ENCODE measurements at places on chromosomes 13 and 19.

- DNase-seq, result no peak
These were observed 23.2 kb downstream of the PDS5B start for GRCh38 chr13:32609428-32609827.

DNA sequence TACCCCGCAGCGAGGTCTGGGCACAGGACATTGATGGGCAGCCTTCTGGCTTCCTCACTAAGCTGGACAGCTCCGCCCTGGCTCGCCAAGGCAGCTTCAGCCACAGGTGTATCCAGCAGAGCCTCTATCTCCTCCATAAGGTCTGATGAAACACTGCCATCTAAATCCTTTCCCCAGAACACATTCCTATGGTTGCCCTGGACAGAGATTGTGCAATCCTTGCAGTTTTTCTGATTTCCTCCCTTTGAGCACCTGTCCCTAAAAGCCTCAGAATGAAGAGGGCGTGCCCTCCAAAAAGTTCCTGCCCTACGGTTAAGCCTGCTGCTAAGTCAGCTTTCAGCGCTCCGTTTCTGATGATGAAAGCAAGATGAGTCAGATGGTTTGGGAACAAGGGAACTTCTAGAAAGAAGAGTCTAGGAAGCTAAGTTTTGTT, 21.0 kb downstream of the CLEC4M start:
- DNase-seq, result no peak

DNA sequence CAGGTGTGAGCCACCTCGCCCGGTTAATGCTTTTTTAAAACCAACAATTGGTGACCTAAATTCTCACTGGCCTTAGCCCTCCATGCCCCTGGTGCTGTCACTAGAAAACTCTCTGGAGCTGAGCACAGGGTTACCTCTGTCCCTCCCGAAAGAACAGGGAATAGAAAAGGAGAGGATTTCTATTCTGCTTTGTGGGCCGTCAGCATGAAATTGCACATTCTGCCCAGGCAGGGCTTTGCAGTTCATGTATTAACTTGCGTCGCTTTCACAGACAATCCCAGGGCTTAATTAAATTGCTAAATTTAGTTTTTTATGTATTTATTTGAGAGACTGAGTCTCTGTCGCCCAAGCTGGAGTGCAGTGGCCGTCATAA, 583 bp upstream of the ZNF480 start:
- no peak for DNase-seq

DNA sequence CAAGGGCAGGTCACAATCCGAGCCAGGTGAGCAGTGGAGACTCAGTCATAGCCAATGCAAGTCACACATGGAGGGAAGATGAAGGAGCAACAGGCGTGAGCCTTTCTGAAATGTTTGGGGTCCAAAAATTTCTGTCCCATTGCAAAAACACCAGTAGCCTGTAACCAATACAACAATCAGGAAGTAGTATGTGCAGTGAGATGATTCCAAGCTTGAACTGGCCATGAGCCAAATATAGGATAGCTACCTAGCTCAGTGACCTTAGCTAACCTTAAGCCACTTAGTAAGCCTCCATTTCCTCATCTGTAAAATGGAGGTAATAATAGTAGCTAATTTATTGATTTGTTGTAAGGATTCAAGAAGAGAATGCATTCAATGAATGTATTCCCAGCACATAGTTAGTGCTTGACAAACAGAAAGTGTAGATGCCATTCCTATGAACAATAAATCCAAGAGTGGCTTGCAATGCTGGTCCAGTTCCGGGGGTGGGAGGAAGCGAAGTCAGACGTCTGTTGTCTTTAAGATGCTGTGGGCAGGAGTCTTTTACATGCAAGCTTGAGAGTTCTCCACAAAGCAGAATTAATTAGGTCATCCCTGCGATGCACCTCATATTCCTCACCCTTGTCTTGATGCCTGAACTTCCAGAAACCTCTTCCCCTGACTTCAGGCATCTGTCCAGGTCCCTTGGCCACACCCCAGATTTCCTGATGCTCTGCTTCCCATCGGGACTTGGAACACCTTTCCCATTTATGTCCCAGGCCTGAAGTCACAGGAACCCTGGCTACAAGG, 195.7 kb upstream of the UBL3 start:
- no peak for DNase-seq

DNA sequence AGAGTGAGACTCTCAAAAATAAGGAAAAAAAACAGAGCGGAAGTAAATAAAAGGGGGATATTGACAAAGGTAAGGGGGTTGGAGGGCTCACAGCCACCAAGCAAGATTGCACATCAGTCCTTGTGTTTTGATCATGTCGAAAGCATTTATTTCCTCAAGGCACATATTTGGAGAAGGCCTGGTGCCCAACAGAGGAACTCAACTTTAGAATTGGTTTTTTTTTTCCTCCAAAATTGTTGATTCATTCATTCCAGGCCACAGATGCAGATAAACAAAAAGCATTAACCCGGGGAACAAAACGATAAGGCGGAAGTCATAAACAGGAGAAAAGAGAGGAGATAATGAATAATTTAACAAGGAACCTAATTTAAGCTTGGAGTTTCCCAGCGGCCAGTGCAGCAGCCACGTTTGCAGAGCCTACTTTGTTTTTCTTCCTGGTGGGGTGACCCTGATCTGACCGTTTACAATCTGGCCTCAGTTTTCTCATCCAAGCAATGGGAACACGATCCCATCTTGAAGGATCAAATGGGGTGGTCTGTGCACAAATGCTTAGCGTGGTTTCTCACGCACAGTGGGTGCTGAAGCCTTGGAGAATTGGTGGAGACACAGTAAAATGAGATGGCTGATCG, 2.1 kb upstream of the PTPRS start:
- DNase-seq, result no peak

Data from NCI-H187 (cell line).